HFFc6 (cell line): ENCODE measurements at places on chromosomes 4 and X.

- DNase-seq = no peak
Observed at GRCh38 chr4:145168581-145169187, 11.7 kb downstream of the OTUD4 start.

GRCh38 chr4:142840516-142841123, 5.5 kb downstream of the INPP4B start:
- DNase-seq = peak; percentile 35

- DNase-seq = no peak
Observed at GRCh38 chr4:2583092-2583491, 46.6 kb downstream of the FAM193A start.

DNA sequence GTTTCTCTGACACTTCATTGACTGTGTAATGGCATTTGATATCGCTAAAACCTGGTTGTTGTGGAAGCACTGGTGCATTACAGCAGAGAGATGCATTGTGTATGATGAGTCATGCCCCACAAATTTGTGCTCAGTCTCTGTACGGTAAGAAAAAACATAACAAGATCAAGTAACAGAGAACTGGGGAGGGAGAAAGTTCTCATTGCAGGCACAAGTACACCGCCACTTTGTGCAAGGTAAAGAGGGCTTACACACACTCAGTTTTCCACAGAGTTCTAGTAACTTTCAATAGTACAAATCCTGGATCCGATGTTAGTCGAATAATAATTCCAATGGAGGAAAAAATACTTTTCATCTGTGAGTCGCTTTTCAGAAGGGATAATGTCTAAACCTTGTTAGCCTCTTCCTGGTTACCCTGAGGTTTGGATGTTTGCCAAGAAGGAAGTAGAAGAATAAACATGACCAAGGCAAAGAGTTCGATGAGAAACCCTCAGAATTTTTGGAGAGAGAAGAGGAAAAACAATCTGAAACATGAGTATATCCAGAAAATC, 512.5 kb upstream of the SLIT2 start:
- DNase-seq = peak; percentile 83

GRCh38 chrX:103565197-103565596, 20.1 kb upstream of the TCEAL4 start:
- no peak for DNase-seq

DNA sequence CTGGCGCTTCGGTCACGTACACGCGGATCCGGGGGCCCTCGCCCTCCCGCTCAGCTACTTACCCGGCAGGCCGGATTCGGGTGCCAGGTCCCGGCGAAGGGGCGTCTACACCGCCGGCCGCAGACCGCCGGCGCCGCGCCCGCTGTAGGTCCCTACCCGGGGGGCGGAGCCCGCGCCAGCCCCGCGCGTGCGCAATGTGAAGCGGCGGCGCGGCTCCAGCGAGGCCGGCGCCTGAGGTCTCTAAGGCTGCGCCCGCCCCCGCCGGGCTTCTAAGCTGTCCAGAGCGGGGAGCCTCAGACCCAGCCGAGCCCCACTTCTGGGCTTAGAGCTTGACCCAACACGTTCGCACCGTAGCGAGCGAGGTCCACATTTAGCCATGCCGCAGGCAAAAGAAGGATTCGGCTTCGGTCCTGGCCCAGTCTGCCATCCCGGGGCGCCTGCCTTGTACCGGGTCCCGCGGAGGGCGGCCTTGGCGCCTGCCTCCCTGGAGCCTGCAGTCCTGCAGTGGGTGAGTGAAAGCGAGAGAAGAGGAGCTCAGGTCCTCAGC, at the start of gene ZNF518B:
TSS of gene ZNF518B (minus strand) at position 172 of the 547 bp plus-strand sequence. CDS start 11,098 bp downstream, outside the sequence.
- DNase-seq = peak; percentile 9

DNA sequence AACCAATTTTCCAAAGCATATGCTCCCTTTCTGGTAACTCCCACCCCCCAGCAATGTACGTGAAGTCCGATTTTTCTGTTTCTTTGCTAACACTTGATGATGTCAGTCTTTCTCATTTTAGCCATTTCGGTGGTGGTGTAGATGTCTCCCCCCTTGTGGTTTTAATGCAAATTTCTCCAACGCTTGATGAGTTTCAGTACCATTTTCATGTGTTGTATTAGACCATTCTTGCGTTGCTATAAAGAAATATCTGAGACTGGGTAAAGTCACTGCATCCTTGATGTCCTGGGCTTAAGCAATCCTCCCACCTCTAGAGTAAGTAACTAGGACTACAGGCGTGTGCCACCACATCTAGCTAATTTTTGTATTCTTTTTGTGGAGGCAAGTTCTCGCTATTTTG, 148.4 kb upstream of the VCX3A start:
- DNase-seq = no peak

GRCh38 chrX:38438321-38438720, 85.9 kb downstream of the OTC start:
- no peak for DNase-seq

DNA sequence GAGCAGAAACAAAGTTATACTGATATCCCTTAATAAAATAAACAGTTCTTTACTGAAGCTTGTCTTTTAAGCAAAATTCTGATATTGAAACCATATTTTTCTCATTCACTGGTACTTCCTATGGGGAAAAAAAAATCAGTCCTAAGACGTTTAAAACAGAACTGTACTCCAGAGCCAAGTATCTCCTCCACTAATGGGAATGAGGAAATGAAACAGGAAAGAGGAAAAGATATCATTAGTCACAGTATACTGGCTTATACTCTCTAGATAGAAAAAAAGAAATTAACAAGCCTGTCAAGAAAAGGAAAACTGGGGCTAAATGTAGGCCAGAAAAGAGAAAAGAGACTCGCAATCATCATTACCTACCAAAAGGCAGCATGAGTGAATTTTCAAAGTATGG, 252.7 kb downstream of the CENPC start:
- DNase-seq = no peak

DNA sequence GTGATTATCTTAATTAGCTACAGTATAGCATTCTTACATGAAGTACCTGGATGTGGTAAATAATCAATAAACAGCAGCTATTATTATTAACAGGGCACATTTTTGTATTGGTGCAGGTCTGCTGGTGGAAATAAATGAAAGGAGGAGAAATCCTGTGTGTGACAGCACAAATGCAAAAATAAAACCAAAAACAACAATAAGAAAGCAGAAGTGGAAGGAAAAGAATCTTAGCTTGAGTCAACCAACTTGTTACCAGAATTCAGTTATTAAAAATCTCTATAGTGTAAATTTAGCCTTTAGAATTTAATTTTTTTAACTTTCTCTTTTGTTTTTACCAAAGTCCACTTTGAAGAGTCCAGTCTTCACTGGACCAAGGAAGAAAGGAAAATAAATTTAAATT, 63.1 kb upstream of the LSM6 start:
- DNase-seq = no peak

GRCh38 chr4:149045731-149046130, 603.5 kb upstream of the NR3C2 start:
- no peak for DNase-seq

- DNase-seq = no peak
Observed at GRCh38 chr4:183758061-183758757, 99.1 kb downstream of the TRAPPC11 start.

- peak; percentile 55 for DNase-seq
Observed at GRCh38 chrX:53435997-53436396, 1.8 kb upstream of the HSD17B10 start.

DNA sequence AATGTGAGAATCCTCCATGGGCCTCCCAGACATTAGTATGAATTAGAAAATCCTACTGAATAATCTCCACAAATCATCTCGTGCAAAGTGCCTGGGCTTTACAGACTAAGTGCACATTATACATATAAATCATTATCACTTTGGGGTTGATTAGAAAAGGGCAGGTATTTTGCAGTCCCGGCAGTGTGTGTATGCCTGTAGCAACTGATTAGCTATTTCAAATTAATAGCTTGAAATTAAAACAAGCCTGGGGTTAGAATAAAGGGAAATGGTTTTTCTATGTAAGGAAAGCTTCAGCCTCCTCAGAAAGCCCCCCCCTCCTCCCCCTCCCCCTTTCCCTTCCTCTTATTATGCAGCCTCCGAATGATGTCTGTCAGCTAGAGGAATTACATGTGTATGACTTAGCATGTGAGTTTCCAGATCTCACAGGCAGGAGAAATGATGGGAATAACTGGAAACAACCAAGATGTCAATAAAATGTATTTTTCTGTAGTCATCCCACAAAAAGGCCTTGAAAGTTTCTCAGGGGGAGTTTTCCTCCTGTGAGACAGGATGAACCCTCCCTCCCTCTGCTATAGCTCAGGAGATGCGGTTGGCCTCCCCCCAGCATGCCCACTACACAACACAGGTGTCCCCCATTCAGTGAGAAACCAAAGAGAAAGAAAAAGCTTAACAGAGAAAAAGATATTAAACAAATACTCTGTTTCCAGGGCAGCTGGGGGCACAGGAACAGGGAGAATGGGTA, 41.2 kb upstream of the RASGEF1B start:
- DNase-seq = no peak

GRCh38 chr4:94758141-94758699, 465 bp downstream of the BMPR1B start:
- DNase-seq = no peak

DNA sequence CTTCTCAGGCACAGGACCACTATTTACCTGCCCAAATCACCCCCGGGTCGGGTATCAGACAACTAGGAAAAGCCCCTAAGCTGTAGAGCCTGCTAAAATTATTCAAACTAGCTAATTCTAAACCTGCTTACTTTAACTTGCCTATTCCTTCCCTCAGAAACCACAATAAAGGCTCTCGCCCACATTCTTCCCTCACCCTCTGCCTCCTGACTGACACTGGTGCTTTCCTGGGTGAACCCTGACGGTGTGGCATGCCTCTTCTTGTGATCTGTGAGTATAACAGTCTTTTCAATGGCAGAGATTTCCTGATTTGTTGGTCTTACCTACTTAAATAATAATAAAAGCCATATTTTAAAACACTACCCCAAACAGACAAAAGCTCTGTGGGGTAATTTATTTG, 242.1 kb upstream of the ZCCHC13 start:
- no peak for DNase-seq

GRCh38 chr4:163263606-163264005, 68.8 kb downstream of the NPY1R start:
- DNase-seq = no peak

- no peak for DNase-seq
Observed at GRCh38 chrX:20670611-20671010, 403.9 kb upstream of the RPS6KA3 start.

- DNase-seq = no peak
Observed at GRCh38 chr4:159547645-159548308, 444.9 kb downstream of the RAPGEF2 start.

DNA sequence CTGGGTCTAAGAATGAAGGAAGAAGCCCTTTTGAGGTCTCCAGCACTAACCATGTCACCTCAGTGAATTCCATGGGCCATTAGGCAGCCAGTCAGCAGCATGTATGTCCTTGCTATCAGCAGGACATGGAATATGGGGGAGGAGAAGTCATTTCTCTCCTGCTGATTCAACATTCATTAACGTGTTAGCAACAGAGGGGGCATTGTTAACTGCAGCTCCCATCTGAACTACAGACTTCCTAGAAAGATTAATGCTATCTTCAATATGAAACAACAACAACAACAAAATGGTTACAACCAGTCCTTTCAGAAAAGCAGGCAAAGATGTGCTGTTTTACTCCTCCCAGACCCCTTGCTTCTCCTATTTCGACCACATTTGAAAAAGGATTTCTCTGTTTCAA, 120.4 kb upstream of the SLC34A2 start:
- DNase-seq = no peak

- no peak for DNase-seq
Observed at GRCh38 chrX:107861056-107861455, 35.4 kb downstream of the MID2 start.

GRCh38 chr4:5757091-5757490, 46.1 kb downstream of the EVC start:
- no peak for DNase-seq

DNA sequence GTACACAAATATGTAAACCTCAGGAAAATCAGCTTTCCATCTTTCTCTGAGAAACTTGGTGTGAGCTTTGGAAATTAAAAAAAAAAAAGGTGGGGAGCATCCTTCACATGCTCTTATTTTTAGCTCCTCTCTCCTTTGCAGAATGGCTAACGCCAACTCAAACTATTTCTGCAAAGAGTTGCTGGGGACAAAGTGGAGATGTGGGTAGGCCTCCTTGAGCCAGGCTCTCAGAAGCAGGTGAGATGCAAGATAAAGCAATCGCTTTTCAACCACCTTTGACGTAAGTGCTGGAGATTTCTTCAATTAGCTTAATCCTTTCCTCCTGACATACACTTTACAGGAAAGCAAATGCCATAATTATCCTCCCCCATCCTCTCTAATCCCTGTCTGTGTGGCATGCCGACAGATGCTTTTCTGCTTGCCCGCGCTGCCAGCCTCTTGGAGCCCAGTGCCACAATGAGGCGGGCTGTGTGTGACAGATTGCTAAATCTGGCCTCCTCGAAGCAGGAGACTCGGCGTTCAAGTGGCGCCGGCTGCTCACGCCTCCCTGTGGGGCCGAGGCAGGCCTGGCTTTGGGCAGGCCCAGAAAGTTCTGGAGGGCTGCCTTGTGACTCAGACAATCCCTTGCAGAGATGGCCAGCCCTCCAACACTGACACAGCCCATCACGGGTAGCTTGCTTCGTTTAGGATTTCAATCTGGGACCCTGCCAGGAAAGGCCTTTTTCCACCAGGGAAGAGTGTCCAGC, 64.9 kb upstream of the SOD3 start:
- no peak for DNase-seq

DNA sequence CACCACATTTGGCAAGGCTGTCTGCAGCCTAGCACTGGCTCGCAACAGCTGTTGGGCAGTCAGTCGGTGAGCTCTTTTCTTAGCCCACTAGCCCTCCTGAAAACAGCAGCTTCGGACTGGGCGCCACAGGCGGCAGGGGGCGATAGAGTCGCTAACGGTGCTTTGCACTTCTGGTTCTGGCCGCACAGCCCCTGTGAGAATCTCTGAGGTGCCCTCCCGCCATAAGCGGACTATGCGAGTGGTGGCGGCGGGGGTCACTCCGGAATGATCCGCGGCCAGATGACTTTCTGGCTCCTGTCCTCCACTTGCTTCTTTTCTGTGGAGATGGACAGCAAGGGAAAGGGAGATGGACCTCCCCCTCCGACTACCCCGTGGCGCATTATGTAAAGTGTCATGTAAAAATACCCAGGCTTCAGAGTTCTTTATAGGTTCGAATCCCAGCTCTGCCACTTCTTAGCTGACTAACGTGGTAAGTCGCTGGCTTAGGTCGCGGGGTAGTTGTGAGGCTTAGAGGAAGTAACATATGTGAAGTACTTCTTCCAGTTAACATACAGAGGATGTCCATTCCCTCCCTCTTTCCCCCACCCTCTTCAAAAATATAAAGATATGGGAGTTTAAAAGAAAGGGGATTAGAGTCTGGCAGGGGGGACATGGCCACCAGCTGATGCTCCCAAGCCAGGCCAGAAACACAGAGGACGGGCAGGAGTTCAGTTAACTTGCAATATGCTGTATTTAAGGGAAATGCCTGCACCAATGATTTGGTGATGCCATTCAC, 11.0 kb downstream of the ARHGAP36 start:
- DNase-seq = no peak
